ENCODE measurements at places on chromosomes 13 and 19.

DNA sequence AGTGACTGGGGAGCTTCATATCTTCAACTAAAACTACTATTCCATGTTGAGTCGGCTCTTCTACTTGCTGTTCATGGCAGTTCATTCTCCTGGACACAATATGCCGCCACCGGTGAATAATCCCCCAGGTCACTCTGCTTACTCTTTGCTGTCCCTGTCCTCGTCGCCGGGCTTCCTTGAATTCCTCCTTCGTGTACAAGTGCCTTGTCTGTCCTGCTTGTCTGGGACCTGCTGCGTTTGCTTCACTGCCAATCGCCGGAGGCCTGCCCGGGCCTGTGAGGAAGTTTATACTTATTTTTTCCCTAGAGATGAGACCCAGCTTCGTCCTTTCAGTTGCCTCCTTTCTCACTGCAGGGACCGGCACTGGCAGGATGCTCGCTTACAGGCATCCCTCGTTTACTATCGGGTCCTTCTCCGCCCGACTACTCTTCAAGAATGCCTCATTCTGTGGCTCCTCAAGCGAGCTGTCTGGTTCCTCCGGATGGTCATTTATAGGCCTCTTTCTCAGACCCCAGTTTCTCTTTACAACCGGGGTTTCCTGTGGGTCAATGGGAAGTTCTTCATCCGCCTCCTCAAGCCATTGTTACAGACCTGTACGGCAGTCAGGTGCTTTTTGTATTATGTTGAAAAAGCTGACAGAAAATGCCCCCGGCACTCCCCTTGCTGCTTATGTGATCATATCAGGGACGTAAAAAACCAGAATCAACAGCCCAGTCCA, 5.5 kb upstream of the ERVV-1 start:
- no peak for DNase-seq

DNA sequence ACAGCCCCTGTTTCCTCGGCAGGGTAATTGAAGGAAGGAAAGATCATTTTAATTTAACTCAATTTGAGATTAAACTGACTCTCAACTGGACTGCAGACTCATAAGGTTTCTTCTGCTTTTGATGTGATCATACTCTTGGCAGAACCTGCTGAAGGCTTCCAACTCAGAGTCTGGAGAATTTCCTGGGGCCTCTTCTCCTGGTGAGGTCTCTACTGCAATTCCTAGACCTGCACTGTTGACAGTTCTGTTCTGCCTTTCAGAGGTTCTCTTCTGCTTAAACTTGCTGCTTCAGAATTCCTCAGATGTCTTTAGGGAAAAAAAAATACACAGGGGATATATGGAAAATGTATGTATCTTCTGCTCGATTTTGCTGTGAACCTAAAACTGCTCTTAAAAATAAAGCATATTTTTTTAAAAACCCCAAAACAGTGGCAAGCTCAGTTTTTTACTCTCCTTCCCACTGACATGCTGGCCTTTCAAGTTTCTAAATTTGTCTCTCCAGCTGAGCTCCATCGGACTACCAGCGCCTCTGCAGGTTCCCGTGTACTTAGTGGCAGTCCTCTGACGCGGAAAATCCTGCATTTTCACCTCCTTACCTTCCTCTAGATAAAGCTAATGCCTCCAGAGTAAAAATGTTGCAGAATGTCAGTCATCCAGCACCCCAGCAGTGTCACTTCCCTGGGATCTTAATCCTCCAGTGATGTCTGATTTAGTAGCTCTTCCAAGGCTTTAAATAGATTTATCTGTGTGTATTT, 733.5 kb upstream of the SGCG start:
- DNase-seq = no peak

DNA sequence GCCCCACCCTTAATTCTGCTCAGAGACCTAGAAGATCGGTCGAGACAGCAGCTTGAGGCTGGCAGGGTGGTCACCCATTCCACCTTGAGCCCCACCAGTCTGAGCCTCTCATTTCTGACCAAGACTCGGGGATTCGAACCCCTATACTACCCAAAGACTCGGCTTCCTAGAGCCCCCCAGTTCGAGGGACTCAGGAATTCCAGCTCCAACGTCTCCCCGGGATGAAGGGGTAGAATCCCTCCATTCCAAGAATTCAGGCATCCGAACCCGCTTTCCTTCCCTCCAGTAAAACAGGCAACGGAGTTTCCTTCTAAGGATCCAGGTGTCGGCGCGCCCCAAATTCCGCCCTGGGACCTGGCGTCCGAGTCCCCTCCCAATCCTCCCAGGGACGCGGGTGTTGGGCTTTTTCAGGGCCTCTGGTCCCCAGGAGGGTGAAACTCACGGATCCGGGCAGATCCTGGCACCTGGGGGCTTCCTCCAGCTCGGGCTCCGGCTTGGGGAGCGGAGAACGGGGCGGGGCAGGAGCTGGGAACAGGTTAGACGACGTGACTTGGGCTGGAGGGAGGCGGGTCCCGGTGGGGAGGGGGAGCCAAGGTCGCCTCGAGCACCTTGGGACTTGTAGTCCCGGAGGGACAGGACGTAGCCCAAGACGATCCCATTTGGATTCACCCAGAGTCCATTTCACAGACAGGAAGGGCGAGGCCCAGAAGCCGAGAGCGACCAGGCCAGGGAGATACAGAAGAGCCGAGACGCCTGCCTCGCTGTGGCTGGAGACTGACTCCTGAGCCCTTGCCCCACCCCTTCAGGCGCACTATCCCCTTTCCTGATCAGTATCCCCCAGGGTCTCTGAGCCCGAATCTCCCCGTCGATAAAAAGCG, at the start of gene PPP1R13L:
PPP1R13L (minus strand) TSS at position 513 of the 878 bp plus-strand sequence. CDS start 6,751 bp downstream, outside the sequence.
- DNase-seq = peak; percentile 83

- DNase-seq = no peak
Observed at GRCh38 chr19:31171936-31172335, 177.3 kb downstream of the TSHZ3 start.

DNA sequence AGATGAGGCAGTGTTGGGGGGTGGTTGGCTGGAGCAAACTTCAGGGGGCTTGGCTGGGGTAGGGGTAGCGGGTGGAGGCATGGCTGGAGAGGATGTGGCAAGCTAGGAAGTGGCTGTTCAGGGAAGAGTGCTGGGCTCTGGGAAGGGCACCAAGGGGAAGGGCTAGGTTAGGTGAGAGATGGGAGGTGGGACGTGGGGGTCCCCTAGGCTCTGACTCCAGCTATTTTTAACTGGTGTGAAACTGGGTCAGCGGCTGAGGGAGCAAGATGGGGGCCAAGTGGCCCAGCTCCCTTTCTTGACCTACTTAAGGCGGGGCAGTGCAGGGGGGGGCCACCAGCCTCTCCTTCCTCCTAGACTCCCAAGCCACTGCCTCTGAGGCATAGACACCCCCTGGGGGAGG, 7.3 kb downstream of the KCNC3 start:
- no peak for DNase-seq

GRCh38 chr13:51006067-51006845, 96.7 kb downstream of the RNASEH2B start:
- DNase-seq = no peak

GRCh38 chr19:18412610-18413239, 6.5 kb upstream of the SSBP4 start:
- DNase-seq = no peak

DNA sequence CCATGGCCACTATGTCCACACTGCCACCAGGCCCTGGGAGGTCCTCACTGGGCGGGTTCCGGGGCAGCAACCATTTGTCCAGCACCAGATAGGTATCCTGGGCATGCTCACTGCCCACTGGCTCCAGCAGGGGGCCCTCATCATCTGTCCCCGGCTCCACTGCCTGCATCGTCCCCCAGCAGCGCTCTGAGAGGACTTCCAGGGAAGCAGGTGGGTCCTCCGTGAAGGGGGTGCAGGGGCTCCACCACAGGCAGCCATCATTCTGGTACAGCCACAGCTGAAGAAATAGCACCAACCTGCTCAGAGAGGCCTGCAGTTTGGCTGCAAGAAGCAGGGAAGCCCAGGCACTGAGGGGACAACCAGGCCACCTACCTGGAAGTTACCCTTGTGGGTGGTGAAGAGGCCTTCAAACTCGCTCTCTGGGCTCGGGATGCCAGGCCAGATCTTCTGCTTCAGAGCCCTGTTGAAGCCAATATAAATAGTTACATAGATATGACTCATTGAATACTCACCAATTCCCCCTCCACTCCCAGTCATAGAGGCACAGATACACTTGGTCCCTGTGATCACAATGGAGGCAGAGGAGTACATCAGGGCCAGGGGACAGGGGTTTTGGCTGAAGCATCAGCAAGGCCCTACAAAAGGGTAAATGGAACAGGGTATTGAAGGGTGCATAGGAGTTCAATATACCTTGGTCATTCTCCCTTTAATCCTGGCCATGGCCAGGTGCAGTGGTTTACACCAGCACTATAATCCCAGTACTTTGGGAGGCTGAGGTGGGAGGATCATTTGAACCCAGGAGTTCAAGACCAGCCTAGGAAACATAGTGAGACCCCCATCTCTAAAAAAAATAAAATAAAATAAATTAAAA, 4.1 kb downstream of the SWSAP1 start:
- DNase-seq = peak; percentile 36

GRCh38 chr13:29481603-29482002, 113.9 kb downstream of the SLC7A1 start:
- no peak for DNase-seq

DNA sequence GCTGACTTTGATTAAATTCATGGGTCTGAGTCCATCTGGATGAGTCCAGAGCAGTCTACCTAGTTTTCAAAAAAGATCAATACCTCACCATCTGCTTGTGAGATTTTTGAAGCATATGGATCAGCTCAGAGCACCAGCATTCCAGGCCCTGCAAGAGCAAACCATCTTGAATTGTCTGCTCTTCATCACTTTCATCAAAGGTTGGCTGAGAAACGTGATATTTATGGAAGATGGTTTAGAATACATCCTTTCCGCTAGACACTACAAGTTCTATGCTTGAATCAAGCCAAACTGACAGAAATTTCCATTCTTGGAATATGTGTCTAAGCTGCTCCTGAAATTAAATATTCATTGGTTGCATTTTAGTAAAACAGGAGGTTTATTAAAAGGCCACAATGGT, 190.3 kb downstream of the KCNRG start:
- no peak for DNase-seq

DNA sequence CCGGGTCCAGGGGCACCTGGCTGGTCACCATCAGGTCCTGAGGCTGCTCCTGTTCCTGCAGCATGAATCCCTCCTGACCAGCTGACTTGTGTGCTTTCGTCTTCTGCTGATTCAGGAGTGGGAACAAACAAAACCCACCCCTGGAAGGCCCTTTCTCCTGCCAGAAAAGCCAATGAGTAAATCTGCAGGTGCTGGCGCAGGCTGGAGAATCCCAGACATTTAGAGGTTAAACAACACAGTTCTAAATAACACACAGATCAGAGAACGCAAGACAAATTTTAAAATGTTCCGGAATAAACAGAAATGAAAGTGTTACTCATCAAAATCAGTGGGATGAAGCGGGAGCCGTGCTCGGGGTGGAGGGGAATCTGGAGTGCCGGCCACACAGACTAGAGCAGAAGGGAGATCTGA, 60.6 kb upstream of the C13orf46 start:
- DNase-seq = no peak

DNA sequence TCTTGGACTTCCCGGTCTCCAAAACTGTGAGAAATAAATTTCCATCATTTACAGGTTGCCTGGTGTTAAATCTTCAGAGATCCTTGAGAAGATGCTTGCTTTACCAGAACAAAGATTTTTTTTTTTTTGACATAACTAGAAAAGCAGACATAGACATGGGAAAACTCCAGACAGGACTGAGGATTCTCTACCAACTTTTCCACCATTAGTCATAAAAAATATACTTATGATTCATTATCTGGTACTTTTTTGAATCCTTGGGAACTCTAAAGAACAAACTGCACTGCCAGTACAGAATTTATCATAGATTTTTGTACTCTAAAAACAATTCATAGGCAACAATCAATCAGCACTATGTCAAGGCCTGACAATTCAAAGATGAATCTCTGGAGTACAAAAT, 487.6 kb downstream of the EFNB2 start:
- DNase-seq = no peak

GRCh38 chr13:112469071-112469745, 93.1 kb downstream of the SPACA7 start:
- no peak for DNase-seq

DNA sequence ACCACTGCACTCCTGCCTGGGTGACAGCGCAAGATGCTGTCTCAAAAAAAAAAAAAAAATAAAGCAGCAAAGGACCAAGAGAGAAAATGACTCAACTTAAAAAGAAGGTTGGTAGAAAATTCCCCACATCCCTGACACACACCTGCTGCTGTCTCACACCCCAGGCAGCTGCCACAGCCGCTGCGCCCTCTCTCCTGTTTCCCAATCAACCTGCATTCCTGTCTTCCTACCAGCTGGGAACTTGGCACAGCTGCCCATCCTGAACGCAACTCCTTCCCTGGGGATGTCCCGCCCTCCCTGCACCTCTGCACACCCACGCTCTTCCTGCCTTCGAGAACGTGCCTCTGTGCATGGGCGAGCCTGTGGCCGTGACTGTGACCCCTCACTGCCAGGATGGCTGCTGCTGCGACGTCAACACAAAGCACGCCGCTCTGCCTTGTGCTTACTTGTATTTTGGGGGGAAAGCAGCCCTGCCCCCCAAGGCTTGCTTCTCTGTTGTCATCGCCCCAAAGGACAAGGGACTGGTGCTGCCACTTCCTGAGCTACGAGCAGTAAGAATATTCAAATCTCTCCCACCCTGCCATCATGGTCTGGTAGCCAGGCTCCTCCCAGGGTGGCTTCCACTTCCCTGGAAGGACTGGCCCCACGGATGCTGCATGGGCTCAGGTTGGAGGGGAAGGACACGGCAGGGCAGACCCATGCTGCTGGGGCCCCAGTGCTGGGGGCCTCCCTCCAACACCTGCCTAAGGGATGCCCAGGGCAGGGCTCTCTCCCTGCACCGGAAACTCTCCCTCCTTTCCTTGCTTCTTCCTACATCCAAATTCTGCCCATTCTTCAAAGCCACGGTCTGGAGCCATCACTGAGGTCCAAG, 20.7 kb downstream of the SH3GL1 start:
- peak; percentile 59 for DNase-seq

DNA sequence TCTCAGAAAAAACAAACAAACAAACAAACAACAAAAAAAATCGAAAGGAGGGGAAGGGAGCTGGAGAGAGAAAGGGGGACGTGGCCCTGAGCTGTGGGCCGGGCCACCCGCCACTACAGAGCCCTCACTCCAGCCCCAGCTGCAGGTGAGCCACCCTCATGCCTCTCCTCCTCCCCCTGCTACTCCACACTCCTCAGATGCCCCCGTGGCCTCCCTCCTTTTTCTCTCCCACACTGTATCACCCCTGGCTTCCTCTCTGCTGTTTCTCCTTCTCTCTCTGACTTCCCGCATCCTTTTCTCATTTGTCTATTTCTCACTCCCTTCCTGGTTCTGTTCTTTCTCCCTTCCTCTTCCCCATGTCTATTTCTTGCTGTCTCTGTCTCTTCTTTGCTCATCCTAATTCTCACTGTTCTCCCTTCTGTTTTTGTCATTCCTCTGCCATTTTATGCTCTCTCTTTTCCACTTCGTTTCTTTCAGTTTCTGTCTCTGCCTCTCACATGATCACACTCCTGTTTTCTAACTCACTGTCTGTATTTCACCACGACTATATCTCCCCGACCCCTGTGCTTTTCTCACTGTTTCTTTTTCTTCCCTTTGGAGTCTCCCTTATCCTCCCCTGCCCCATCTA, 2.7 kb downstream of the KLK2 start:
- no peak for DNase-seq

- peak; percentile 62 for DNase-seq
Observed at GRCh38 chr19:12847159-12848139, 9.1 kb downstream of the MAST1 start.

Measured in NCI-H510A (cell line).